Muscle of leg (tissue), 16 donors: ENCODE measurements at places on chromosomes 16 and 17. TPM values are rescaled to one million over a fixed set of nuclear protein-coding genes. Genes with fewer than 3 reads are reported as not detected.

PNMT gene
- 3.7 TPM for polyA plus RNA-seq

USP43 gene
- 0.64 TPM for polyA plus RNA-seq

CBLN1 gene
- 0.79 TPM for polyA plus RNA-seq

SCNN1B gene
- not detected for polyA plus RNA-seq

SLC52A1 gene
- polyA plus RNA-seq, result 0.12 TPM

ITGAX gene
- 0.91 TPM for polyA plus RNA-seq

- DNase-seq, result no peak
Observed at GRCh38 chr16:87931504-87931903, 4.8 kb downstream of the CA5A start.

GRCh38 chr17:32732900-32733299, 144.0 kb downstream of the MYO1D start:
- DNase-seq, result no peak

- DNase-seq, result no peak
Observed at GRCh38 chr16:85401917-85402766, 211.0 kb upstream of the GSE1 start.

DNA sequence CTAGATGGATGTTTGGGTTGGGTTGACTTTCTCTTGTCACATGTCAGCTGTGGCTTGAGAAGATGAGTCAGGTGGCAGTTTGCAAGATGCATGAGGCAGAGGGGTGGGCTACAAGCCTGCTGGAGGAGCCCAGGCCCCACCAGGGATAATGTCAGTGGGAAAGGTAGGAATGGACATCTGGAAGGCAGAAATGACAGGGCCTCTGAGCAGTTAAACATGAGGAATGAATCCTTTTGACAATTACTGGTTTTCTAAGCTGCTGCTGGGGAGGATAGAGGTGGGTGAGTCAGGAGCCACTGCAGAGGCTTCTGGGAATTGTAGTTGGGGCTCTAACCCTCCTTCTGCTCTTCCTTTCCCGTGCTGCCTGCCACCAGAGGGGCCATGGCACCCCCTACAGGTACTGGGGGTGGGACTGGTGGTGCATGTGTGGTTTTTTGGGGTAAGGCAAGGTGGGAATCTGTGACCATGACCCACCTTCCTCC, 15.7 kb downstream of the SLC52A1 start:
- DNase-seq, result no peak

- DNase-seq, result no peak
Observed at GRCh38 chr16:68041783-68042182, 18.7 kb downstream of the DUS2 start.

DNA sequence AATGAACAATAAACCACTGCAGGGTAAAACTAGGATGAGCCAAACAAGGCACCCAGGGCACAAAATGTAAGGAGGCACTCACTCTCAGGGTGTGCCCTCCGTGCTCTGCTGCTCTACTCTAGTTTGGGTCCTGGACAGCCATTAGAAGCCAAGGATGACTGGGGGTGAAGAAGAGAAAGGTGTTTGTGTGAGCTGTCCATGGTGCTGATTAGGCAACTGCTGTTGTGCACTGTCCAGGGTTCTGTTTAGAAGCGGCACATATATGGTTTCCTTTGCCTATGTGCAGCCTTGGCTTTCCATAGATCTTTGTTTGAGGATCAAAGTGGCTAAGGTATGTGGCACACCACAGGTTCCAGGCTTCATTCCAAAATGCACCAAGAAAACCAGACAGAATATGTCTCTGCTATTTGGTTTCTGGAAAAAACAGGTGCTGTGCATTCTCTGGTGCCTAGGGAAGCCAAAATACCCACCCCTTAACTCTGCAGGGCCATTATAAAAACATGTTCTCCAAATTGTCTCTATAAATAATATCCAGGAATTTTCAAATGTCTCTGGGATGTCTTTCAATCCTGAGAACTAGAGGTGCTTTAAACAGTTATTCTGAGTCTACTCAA, 123.5 kb downstream of the CBLN1 start:
- peak; percentile 38 for DNase-seq

- peak; percentile 71 for DNase-seq
Observed at GRCh38 chr17:68172461-68172954, 75.3 kb upstream of the AMZ2 start.

- no peak for DNase-seq
Observed at GRCh38 chr17:75647061-75647460, 13.8 kb downstream of the SMIM5 start.

GRCh38 chr17:40317345-40317873, 8.4 kb downstream of the RARA start:
- DNase-seq, result peak; percentile 87

DNA sequence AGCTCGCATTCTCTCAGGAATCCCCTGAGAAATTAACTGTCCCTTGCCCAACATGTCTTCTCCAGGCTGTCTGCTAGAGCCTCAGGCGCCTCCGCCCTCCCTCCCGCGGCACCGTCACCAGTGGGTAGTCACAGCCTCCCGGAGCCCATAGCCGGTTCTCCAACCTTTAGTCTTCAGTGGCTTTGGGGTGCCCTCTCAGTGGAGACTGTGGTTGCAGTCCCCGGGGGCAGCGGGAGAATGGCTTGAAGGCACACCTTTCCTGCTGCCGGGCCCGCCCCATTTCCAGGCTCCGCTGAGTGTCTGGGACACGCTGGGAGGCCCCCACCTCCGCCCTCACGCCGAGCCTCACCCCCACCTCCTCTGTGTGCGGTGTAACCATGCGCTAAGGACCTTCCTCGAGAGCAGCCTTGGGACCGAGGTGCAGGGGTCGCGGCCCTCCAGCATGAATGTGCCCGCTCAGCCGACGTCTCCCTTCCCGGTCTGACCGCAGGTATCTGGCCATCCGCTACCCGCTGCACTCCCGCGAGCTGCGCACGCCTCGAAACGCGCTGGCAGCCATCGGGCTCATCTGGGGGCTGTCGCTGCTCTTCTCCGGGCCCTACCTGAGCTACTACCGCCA, 1.7 kb downstream of the GALR2 start:
- no peak for DNase-seq

- DNase-seq, result no peak
Observed at GRCh38 chr16:23320693-23321092, 18.6 kb downstream of the SCNN1B start.

DNA sequence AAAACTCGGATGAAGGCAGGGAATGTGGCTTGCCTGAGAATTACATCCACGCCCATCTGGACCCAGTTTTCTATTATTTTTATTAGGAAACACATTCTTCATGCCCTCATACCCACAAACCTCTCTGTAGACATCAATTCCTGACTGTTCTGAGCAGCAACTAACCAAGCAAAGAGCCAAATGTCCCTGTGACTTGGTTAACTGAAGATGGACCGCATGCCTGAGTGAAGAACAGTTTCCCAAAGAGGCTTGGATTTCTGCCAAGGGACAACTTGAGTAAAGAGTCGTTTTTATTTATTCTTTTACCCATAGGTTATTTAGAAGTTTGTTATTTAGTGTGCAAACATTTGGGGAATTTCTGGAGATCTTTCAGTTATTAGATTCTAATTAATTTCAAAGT, 259.8 kb downstream of the GRIN2A start:
- peak; percentile 12 for DNase-seq

- no peak for DNase-seq
Observed at GRCh38 chr16:80606221-80606766, 65.5 kb downstream of the DYNLRB2 start.

DNA sequence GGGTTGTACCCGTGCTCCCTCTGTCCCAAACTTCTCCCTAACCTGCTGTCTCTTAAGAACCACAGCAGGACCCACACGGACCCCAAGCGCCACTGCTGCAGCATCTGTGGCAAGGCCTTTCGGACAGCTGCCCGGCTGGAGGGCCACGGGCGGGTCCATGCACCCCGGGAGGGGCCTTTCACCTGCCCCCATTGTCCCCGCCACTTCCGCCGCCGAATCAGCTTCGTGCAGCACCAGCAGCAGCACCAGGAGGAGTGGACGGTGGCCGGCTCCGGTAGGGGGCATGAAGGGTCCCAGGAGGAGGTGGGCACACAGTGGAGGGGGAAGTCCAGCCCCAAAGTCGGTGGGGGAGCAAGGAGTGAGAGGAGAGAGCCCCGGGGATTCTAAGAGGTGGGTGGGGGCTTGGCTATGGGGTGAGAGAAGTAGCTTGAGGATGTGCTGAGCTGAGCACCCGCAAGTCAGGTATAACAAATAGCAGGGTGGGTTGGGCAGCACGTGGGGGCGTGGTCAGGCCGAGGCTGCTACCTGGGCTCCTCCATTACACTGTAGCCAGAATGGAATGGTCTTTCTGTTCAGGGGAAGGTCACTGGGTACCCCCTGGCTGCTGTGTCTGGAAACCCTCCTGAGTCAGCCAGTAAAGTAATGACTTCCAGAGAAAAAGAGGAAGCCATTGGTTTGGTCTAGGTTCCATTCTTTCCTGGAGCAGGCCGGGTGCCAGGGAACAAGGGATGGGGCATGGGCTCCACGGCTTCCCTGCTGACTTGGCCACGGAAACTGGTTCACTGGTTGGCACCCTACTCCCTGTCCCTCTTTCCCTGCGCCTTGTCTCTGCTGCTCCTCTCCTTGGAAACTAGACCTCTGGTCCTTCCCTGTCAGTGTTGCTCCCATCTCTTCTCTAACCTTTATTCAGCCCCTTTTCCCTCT, 7.1 kb downstream of the PRSS53 start:
- peak; percentile 25 for DNase-seq
